ENCODE measurements at places on chromosomes 16 and 17. TPM values are rescaled to one million over a fixed set of nuclear protein-coding genes. Genes with fewer than 3 reads are reported as not detected.

GRCh38 chr17:81621494-81622130 lies 15.3 kb downstream of the NPLOC4 start:
- H3K4me3 ChIP-seq: no peak overlapping the region
- no peaks in the 10 kb centered on the region for H3K4me1 ChIP-seq
- DNase-seq: no peak
- H3K27me3 ChIP-seq: no peaks in the 10 kb centered on the region
- no peak overlapping the region for H3K27ac ChIP-seq

DNA sequence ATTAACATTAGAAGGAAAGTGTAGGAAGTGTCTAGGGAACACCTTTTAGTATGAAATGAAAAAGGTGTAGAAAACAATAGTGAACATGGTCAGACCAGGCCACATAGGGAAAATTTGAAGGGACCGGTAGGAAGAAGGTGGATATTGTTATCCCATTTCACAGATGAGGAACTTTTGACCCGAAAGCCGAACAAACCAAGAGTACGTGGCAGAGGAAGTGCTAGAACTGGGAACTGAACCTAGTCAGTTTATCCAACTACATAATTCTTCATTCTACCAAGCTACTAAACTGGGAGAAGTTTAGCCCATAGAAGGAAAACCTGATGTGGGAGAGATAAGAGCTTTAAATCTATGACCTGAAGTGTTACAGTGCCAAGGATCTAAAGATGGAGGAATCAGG lies 43.2 kb downstream of the YPEL2 start:
- no peak for DNase-seq
- no peak overlapping the region for H3K4me3 ChIP-seq
- H3K27ac ChIP-seq: no peak overlapping the region
- H3K4me1 ChIP-seq: no peaks in the 10 kb centered on the region
- no peaks in the 10 kb centered on the region for H3K27me3 ChIP-seq
- no peaks in the 10 kb centered on the region for H3K36me3 ChIP-seq

- H3K27ac ChIP-seq: peak overlapping the region; percentile 97
- DNase-seq: no peak
- H3K27me3 ChIP-seq: no peaks in the 10 kb centered on the region
- H3K4me1 ChIP-seq: peaks cover 83% of the 10 kb centered on the region
Measured at GRCh38 chr16:85004587-85005205, 6.6 kb downstream of the ZDHHC7 start.

DNA sequence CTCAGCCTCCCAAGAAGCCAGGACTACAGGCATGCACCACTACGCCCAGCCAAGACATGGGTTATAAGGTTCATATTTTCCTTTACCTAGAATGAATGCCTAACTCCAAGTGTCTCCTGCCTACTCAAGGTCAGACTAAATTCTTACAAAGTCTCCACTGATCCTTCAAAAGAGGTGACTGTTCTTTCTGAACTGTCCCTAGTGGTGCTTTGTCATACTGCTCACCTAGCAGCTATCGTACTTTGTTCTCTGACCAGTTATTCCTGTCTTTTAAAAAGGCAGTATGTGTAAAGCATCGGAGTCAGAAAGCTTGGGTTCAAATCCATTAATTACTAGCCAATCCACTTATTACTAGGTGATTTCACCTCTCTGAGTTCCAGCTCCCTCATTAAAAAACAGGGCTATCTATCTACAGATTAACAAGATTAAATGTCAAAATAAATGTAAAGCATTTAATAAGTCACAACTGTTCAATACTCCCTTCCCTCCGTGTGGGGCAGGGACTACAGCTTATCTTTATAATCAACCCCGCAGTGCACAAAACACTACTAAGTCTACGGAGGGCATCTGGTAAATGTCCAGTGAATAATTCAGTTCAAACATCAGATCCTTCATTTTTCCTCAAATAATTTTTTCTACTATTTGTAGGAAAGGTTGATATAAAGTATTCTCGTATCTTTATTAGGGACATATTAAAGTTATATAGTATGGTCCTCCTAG lies 20.0 kb upstream of the ITGA2B start:
- H3K36me3 ChIP-seq: peaks cover under 1% of the 10 kb centered on the region
- no peak for DNase-seq
- no peak overlapping the region for H3K27ac ChIP-seq
- no peak overlapping the region for H3K4me3 ChIP-seq

DNA sequence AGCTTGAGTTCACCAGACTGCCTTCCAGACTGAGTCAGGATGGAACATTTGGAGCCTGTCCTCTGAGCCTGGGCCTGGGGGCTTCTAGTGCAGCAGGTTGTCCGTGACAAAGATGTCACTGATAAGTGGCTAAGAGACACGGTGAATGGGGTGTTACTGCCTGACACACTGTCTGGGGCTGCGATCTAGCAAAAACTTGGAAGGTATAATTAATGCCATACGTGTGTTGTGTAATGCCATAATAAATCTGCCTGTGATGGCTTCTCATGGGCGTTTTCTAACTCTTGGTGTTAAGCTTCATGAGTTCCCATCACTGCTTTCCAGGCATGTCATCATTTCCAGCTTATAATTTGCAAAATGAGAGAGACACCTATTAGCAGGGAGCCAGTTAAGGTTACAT lies 215.4 kb downstream of the UTP18 start:
- DNase-seq: no peak
- no peak overlapping the region for H3K27ac ChIP-seq
- H3K4me3 ChIP-seq: no peak overlapping the region
- H3K27me3 ChIP-seq: peaks cover 24% of the 10 kb centered on the region
- H3K4me1 ChIP-seq: no peaks in the 10 kb centered on the region
- no peaks in the 10 kb centered on the region for H3K36me3 ChIP-seq

- H3K36me3 ChIP-seq: no peaks in the 10 kb centered on the region
- no peak for DNase-seq
- no peak overlapping the region for H3K4me3 ChIP-seq
- no peaks in the 10 kb centered on the region for H3K27me3 ChIP-seq
- H3K27ac ChIP-seq: no peak overlapping the region
- no peaks in the 10 kb centered on the region for H3K4me1 ChIP-seq
Measured at GRCh38 chr16:6495486-6496210, 837.0 kb upstream of the RBFOX1 start.

DNA sequence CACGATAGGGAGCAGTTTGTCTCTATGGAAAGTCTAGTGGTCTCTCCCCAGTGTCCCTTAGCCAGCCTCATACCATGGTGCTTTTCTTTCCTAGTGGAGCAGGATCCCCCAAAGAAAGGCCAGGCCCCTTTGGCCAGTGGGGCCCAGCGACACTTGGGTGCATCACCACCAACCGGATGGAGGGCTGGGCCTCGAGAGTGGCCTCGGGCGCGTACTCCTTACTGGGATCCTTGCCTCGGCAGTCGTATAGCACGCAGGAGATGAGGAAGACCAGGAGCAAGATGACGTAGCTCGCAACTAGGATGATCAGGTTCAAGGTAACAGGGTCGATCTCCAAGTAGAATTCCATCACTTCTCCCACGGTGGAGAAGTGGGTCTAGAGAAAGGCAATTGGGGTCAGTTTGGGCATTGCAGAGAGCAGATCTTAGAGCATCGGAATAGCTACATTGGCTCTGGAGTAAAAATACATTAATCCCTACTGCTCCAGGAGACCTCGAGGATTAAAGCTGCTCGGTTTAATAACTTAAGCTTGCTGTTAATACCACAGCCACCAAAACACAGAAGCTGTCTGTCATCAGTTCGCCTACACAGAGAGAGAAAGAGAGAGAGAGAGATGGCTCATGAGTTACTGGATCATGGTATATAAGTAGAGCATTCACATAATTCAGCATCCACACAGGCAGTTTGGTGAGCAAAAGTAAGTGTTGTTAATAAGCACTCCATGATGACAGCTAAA lies at the start of gene SMIM36:
Gene SMIM36, minus strand, starts transcription at position 467 of the 736 bp plus-strand sequence.
- H3K4me3 ChIP-seq: no peak within 1 kb of the TSS
- H3K36me3 ChIP-seq: no peaks in the 10 kb centered on the region
- H3K27ac ChIP-seq: no peak within 1 kb of the TSS
- peaks cover 7% of the 10 kb centered on the region for H3K27me3 ChIP-seq
- DNase-seq: no peak
- H3K4me1 ChIP-seq: no peaks in the 10 kb centered on the region

Gene AATK
- total RNA-seq: 3.7 TPM

DNA sequence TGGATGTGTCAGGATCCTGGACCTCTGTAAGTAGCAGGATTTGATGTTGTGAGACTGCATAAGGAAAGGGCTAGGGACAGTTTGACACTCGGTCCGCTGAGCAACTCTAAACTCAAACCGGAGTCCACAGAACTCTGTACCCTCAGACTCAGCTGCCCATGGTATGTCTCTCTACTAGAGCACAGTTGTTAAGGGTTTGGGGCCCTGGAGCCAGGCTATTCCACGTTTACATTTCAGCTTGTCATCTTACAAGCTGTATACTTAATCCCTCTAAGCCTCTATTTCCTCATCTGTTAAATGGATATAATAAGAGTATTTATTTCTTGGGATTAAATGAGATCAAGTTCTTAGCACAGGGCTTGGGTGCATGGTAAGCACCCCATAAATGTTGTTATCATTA lies 27.9 kb downstream of the HOXB1 start:
- H3K27me3 ChIP-seq: no peaks in the 10 kb centered on the region
- no peak for DNase-seq
- no peaks in the 10 kb centered on the region for H3K36me3 ChIP-seq
- H3K27ac ChIP-seq: no peak overlapping the region
- peaks cover 8% of the 10 kb centered on the region for H3K4me1 ChIP-seq
- H3K4me3 ChIP-seq: no peak overlapping the region

Gene SCGB1C2
- not detected for total RNA-seq

Gene FBXO39
- total RNA-seq: not detected

DNA sequence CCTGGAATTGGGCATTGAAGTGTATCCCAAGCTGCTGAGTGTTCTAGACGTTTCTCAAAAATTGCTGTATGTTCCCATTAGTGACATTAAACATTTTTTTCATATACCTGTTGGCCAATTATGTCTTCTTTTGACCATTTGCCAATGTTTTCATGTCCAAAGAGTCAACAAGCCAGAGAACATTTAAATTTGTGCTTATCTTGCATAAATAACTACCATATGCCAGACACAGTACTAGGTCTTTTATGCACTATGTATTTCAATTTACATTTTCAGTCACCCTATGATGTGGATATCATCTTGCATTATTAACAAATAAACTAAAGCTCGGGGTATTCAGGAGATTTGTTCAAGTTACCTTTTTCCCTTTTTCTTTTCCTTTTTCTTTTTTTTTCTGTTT lies 632.9 kb upstream of the C16orf82 start:
- H3K27ac ChIP-seq: no peak overlapping the region
- H3K27me3 ChIP-seq: no peaks in the 10 kb centered on the region
- H3K4me3 ChIP-seq: no peak overlapping the region
- no peaks in the 10 kb centered on the region for H3K36me3 ChIP-seq
- no peaks in the 10 kb centered on the region for H3K4me1 ChIP-seq

DNA sequence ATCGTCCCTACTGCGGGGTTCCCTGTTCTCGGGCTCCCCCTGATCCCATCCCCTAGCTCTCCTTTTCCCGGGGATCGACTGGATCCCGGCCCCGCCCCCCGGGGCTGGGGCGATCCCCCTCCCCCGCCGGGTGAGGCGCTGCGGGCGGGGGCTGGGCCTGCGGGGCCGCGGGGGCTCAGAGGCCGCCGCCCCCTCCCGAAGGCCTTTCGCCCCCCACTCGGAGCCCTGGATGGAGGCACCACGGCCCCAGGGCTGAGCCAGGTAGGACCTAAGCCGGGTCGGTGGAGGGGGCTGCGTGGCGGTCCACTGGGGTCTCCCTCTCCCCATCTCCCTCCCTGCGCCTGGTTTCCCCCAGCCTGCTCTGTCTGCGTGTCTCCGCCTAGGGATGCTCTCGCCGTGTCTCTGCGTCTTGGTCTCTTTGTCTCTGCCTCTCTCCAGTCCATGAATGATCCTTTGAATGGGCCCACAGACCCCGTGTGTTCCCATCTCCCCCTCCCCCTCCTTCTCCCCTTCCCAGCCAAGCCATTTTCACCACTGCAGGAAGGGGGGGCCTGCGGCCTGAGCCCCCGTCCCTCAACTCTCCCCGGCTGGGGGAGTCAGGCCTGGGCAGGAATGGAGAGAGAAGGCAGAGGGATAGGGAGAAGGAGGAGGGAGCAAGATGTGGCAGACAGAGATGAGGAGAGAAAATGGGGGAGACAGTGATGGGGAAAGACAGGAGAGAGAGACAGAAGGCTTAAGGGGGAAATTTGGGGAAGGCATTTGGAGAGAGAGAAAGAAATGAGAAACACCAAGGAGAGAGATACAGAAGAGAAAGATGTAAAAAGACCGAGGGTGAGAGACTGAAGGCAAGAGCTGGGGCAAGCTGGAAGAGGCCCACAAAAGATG lies 1.7 kb upstream of the TMEM256 start:
- peak overlapping the region; percentile 57 for H3K27ac ChIP-seq
- H3K4me1 ChIP-seq: peaks cover 3% of the 10 kb centered on the region
- peak overlapping the region; percentile 61 for H3K4me3 ChIP-seq
- no peaks in the 10 kb centered on the region for H3K27me3 ChIP-seq
- no peaks in the 10 kb centered on the region for H3K36me3 ChIP-seq

DNA sequence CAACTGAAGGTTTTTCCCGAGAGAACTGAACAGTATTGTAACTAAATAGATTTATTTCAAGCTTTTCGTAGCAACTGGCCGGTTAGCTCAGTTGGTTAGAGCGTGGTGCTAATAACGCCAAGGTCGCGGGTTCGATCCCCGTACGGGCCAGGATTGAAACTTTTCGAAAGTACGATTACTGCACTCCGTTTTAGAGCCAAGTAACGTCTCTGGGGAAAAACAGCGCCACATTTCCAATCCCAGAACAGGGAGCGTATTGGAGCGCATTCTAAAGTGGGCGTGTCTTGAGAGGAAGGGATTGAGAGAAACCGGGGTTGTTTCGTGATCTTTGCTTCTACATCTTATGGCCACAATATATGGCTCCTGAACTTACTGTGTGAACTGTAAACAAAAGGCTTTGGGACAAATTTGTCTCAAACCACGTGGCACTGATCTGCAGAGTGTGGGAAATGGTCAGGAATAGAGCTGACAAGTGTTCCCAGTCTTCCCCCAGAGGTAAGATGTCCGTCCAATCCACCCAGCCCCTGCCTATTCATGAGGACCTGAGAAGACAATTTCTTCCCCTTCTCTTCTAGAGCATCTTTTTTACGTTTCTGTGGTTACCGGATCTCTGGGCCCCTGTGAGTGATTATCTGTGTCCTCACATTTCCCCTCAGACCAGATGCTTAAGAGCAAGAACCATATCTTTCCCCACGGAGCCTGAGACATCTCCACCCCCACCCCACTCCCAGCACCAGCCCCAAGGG lies 2.3 kb downstream of the BORCS6 start:
- H3K4me1 ChIP-seq: peaks cover 22% of the 10 kb centered on the region
- peak overlapping the region; percentile 88 for H3K27ac ChIP-seq
- peak; percentile 100 for DNase-seq
- peak overlapping the region; percentile 73 for H3K4me3 ChIP-seq
- no peaks in the 10 kb centered on the region for H3K27me3 ChIP-seq

DNA sequence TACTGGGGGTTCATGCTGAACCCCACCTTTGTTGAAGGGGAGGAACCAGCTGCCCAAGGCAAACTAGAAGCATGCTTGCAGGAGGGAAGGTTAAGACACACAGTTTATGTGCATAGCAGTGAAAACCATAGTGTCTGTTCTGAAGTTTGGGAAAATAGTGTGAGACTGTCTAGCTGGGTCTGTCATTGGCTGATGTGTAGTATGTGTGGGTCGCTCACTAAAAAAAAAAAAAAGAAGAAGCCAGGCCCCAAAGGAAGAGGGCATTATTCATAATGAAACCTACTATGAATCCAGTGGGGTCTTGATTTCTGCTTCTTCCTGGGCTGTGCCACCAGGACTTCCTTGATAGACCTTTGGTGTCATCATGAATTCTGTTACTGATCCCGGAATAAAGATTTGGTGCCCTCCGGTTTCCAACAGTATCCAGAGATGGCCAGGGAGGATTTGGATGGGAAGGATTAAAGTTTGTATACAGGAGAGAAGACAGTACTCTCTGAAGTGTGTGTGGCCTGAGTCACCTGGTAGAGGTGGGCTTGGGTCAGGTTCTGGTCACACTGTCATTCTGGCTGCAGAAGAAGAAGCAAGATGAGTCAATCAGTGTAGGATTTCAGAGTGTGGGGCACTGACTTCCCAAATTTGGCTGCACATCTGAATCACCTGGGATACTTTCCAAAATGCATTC lies 220.3 kb downstream of the PRKCA start:
- no peaks in the 10 kb centered on the region for H3K27me3 ChIP-seq
- no peak overlapping the region for H3K27ac ChIP-seq
- H3K36me3 ChIP-seq: no peaks in the 10 kb centered on the region
- no peak for DNase-seq
